ENCODE measurements at places on chromosomes 13 and 19.

DNA sequence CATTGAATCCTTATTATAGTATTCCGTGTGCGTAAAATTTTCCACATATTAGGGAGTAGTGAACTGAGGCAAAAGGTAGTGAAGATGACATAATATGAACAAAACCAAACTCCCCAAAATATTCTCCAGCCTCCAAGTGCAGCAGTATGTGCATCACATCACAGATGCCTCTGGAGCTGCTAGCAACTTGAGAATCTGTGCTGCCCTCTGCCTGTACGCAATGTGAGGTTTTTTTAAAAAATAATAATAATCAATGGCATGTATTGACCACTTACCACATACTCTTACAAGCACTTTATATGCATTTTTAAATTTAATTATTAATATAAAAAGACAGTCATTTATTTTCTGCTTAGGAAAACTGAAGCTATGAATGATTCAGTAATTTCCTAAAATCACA, 583.0 kb upstream of the SPRY2 start:
- no peak for DNase-seq

- no peak for DNase-seq
These were observed 33.1 kb downstream of the SHANK1 start for GRCh38 chr19:50686310-50687032.

DNA sequence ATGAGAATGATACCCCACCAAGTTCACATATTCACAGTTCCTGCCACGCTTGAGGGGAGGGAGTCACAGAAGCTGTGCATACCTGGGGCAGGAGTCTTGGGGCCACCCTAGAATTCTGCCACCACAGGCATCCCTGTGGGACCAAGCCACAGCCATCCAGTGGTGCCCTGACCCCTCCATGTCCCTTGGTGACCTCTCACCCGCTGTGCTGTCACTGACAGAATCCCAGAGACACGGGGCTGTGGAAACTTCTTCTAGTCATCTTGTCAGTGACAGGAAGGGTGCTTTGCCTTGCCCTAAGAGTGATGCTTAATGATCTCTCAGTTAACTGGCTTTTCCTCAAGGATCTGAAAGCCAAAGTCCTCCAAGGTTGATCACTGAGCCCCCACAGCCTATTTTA, 58.4 kb upstream of the UQCRFS1 start:
- no peak for DNase-seq

- DNase-seq, result no peak
These were observed 816.2 kb upstream of the ATXN8OS start for GRCh38 chr13:69291292-69291906.

DNA sequence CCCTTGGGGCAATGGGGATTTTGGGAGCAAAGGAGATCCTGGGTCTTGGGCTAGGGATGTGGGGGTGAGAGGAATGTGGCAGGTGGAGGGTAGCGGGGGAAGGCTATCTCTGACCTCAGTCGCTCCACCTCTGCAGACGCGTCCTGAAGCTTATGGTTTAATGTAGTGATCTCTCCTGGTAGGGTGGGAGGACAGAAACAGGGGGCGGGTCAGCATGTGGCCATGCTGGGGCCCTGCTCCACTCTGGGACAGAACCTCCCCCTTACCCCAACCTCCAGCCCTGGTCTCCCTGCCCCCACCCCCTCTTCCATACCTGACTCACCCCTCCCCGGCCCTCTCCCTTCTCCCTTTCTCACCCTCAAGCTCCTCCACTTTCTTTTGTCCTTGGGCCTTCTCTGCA, 1.4 kb downstream of the BST2 start:
- no peak for DNase-seq

- no peak for DNase-seq
These were observed 498.4 kb upstream of the ARGLU1 start for GRCh38 chr13:107066355-107066754.

DNA sequence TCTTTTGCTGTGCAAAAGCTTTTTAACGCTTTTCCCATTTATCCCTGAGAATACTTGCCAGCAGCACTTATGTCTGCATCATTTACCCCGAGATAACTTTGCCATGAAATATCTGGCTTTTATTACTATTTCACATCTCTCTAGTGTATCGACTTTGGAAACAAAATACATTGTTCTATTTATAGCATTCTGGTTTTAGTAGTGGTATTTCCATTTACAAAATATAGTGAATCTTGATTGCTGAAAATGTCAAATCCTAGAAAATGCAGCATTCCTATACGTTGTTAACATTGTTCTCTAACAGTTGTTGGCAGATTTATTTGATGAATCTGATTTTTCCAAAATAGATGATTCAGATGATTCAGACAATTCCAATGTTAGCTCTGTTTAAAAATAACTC, 189.3 kb upstream of the SPRY2 start:
- DNase-seq, result no peak

DNA sequence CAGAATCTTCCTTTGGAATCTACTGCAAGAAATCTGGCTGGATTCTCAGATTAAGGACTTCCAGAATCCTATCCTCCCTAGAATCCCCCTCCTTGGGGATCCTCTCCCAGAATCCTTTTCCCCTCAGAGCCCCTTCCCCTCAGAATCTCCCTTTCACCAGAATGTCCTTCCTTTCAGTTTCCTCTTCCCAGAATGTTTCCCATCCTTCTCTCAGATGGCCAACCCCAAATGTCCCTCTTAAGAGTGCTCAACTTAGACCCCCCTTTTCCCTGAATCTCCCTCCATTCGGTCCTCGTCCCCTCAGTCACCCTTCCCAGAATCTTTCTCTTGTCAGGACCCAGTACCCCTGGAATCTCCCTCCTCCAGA, 584 bp upstream of the RPS16 start:
- DNase-seq, result no peak

GRCh38 chr13:86870444-86870843, 800.7 kb upstream of the SLITRK5 start:
- DNase-seq, result no peak

DNA sequence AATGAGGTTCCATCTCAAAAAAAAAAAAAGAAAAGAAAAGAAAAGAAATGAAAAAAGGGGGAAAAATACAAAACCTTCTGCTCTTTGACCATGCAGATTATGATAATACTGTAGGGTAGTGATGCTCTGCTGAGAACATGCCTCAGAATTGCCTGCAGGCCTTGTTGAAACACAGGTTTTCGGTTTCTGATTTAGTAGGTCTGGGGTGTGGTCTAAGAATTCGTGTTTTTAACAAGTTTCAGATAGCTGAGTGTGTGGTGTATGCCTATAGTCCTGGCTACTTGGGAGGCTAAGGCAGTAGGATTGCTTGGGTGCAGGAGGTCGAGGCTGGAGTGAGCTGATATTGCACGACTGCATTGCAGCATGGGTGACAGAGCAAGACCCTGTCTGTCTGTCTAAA, 14.9 kb upstream of the CYP2B6 start:
- no peak for DNase-seq

DNA sequence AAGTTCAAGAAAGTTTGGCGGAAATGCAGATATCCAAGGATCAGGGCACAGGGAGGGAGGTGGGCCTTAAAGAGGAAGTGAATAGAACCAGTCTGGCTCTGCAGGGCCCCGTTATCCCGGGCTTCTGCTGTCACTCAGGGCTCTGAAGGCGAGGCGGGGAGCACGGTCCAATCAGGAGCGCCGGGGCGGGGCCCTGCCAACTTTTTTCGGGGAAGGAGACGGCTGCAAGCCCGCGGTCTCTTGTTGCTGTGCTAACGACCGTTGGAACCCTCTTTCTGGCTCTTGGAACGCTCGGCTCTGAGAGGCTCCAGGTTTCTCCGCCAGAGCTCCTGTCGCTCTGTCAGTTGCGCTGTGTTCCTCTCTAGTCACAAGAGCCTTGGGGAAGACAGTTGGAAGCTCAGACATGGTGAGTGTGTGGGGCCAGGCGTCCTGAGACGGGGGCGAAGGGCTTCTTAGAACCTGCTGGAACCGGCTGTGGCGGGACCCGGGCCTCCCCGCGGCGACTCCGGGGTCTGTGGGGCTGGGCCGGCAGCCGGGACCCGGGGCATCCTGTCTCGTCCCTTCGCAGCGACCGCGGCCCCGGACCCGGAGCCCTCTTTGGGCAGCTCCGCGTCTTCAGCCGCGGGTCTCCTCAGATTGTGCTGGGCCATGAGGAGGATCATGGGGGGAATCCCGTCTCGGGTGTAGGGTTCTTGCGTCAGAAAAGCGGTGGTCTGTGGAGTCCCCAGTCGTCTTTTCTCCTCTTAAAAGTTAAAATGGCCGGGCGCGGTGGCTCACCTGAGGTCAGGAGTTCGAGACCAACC, 27.7 kb downstream of the ZNF844 start:
- no peak for DNase-seq

DNA sequence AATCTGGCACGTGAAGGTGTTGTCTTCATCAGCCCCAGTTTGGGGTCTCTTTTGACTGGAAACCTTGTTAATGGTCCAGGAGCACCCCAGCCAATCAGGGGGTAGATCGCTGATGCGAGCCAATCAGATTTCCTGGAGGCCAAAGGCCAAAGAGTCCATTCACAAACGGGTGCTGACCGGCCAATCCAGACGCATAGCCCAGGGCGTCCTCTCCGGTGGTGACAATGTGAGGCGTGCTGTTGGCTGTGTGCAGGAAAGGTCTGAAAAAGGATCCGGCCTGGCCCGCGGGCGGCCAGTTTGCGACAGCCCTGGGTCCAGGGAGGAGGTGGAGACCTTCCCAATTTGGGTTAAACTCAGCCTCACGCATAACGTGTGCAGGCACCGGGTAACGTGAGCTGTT, 3.1 kb downstream of the MAST3 start:
- no peak for DNase-seq

DNA sequence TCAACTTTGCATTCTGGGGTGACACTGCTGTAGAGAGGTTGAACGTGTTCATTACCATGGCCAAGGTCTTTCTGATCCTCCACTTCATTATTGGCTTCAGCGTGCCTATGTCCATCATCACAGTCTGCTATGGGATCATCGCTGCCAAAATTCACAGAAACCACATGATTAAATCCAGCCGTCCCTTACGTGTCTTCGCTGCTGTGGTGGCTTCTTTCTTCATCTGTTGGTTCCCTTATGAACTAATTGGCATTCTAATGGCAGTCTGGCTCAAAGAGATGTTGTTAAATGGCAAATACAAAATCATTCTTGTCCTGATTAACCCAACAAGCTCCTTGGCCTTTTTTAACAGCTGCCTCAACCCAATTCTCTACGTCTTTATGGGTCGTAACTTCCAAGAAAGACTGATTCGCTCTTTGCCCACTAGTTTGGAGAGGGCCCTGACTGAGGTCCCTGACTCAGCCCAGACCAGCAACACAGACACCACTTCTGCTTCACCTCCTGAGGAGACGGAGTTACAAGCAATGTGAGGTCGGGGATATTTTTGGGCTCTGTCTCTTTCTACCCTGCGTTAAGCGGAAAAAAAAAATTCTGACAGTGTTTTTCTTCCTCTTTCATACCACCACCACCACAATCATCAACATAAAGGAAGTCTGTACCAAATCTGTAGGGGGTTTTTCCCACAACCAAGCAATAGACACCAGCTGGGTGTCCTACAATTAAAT, 29.5 kb downstream of the FPR3 start:
- DNase-seq, result no peak

DNA sequence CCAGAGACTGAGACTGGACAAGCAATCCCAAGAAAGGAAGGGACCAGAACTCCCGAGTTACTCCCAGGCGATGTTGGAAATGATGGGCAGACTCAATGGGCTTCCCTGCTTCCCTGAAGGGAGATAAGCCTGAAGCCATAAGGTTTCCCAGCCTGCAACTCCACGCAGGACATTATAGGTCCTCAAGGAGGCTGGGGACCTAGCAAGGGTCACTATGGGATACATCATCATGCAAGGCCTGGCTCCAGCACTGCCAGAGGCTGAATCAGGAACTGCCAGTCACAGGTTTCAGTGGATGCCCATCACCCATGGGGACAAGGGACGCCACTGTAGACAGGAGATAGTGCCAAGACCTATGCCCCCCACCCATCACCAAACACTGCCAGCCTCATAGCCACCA, 338.7 kb downstream of the IRS2 start:
- DNase-seq, result no peak

DNA sequence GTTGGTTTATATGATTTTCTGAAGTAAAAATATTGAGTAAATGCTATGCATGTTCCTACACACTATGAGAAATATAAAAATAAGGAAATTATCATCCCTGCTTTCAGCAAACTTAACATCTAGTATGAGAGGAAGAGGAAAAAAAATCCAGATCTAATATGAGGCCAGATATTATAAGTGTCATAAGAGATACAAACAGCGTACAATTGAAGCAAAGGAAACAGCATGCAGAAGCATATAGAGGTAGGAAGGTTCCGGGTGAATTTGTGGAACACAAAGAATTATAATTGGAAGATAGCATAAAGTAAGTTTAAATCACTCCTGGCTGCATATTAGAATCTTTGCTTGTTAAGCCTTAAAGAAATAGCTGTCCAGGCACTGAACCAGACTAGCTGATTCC, 88.3 kb downstream of the PDS5B start:
- no peak for DNase-seq

DNA sequence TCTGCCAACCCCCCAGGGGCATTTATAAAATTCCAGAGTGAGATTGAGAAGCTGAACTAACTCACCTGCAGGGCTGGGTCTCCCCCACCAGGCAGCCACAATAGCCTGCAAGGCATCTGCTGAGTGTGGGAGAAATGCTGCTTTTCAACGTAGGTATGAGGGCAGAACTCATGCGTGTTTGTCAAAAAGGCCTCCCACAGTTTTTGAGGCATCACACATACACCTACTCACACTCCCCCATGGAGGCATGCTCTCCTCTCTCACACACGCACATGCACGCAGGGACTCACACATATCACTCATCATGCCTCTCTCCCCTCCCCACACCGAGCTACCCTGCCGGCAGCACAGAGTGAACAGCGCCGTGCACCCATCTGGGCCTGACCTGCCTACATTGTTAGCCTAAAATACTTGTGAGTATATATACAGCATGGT, 390.5 kb downstream of the FGF9 start:
- DNase-seq, result peak; percentile 27

DNA sequence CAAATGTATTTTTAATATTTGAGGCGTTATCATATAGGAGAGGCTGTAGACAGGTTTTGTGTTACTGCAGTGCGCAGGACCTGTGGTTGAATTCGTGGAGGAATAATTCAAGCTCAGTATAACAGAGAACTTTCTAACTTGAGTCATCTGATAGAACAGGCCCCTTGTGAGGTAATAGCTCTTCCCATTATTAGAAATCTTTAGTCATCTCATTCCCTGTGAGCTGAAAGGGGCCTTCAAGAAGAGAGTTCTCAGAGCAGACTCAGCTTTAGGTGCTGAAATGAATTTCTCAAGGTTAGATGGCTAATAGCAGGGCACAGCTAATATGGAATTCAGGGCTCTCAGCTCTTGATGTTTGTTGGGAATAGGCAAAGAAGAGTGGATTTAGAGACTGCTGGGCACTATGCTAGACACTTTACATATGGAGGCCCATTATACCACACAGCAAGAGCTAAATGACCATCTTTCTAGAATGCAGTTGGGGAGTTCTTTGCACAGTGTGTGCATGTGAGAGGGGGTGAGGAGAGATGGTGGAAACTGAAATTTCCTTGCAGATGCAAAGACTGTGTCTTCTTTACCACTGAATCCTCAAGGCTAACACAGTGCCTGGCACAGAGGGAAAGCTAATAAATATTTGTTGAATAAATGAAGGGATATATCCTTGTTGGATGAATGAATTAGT, 89.5 kb downstream of the DGKH start:
- DNase-seq, result no peak

GRCh38 chr19:10908380-10908960, 20.0 kb downstream of the YIPF2 start:
- DNase-seq, result no peak

- no peak for DNase-seq
These were observed 992 bp upstream of the ADGRE1 start for GRCh38 chr19:6886277-6886897.

GRCh38 chr19:48683349-48683748, 10.5 kb upstream of the NTN5 start:
- no peak for DNase-seq
